ENCODE measurements at places on chromosomes 12 and 14.

DNA sequence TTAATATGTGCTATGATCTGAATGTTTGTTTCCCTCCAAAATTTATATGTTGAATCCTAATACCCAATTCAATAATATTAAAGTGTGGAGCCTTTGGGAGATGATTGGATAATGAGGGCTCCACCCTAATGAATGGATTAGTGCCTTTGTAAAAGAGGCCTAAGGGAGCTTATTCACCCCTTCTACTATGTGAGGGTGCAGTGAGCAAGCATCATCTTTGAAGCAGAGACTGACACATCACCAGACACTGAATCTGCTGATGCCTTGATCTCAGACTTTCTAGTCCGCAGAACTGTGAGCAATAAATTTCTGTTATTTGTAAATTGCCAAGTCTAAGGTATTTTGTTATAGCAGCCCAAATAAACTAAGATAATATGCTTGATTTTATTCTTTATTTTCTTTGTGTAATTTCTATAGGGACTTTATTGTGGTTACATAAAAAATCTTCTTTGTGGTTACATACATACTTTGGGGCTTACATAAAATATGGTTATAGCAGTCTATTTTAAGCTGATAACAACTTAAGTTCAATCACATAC lies 131.1 kb upstream of the SLC38A2 start:
- no peak for DNase-seq

DNA sequence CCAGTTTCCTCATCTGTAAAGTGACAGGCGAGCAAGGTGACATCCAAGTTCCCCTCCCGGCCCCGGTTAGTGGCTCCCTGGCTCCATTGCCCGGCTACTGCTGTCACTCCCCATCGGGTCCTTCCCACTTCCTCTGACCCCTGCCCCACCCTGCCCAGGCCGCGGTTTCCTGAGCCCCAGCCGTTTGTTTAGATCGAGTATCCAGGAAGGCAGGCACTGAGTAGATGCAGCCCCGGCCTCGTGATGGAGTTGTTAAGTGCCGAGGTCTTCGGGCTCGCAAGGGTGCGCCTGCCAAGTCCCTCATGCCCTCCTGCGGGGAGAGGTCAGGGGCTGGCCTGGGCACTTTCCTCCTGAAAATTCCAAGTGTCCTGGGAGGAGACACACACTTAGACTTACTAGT lies 55.4 kb downstream of the TEAD4 start:
- no peak for DNase-seq

- no peak for DNase-seq
Measured at GRCh38 chr12:23888396-23889068, 60.9 kb downstream of the SOX5 start.

DNA sequence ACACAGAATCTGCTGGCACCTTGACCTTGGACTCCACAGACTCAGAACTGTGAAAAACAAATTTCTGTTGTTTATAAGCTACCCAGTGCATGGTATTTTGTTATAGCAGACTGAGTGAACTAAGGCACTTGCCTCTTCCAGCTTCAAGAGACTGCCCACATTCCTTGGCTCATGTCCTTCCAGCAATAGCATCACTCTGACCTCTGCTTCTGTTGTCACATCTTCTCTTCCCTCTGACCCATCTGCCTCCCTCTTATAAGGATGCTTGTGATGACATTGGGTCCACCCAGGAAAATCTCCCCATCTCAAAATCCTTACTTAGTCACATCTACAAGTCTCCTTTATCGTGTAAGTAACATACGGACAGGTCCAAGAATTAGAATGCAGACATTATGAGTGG lies 200.4 kb downstream of the PIK3C2G start:
- DNase-seq: no peak

GRCh38 chr12:126742241-126742641 lies 1524.7 kb upstream of the TMEM132C start:
- DNase-seq: no peak

DNA sequence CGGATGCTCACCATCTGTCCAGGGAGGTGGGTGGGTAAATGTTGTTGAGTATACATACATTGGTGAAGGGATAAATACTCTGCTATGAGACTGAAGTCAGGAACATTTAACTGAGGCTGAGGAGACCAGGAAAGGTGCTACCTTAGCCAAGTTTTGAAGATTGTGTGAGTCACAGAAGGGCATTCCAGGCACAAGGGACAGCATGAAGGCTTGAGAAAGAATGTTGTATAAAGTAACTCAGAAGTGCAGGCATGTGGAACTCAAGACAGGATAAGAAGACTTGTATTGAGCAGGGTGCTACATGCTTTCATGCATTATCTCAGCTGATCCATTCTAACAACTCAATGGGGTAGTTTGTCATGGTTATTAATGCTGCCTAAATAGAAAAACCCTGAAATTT lies 112.7 kb downstream of the IPO8 start:
- no peak for DNase-seq

- no peak for DNase-seq
Measured at GRCh38 chr12:6574576-6575295, 6.6 kb upstream of the NOP2 start.

DNA sequence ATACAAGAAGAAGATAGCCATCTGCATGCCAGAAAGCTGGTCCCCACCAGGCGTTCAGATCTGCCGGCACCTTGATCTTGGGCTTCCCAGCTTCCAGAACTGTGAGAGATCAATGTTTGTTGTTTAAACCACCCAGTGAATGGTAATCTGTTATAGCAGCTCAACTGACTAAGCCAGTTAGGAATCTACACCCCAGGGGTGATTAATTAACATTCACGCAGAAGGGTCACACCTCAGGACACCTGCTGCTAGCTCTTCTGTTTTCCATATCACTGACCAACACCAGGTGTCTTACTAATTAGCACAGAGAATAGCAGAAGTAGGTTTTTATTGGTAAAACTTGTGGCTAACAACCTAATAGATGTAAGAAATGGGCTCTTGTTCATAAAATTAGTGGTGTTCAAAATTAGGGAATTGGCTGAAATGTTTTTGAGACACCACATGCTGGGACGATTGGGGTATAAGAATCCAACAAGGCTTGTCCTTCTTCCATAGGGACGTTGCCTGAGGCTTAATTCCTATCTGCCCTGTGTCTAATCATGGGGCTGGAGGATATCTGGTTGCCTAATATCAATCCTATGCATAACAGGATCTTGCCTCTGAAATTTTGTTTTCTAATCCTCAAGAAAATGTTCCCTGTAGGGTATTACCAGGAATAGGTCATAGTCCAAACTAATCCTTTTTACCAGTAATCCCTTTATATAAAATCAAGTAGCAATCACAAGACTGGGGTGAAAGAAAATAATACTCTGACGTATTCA lies 42.0 kb upstream of the CHST11 start:
- DNase-seq: no peak

DNA sequence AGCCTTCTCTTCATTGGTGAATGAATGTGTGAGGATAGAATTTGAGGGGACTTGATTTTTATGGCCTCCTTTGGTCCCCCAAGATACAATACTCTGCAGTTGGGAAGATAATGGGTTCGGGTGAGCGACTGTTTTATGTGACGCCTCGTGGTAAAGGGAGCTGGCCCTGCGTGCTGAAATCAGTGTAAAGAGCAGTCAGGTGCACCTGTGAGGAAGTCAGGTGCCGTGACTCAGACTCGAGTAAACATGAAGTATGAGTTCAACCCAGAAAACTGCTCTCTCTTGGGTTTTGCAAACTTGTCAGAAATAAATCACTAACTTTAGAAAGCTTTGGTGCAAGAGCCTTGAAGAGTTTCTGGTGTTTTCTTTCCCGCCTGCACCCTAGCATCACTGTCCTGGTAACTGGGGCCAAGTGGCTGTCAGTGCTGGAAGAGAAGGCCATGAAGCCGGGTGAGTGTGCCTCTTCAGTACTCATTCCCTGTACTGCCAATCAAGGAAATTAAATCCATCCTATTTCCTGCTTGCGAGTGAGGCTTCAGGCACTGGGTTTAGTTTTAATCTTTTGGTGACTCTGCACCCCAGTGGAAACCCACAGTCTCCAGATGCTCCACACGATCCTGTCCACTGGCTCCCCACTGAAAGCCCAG lies 59.2 kb downstream of the AACS start:
- DNase-seq: no peak

DNA sequence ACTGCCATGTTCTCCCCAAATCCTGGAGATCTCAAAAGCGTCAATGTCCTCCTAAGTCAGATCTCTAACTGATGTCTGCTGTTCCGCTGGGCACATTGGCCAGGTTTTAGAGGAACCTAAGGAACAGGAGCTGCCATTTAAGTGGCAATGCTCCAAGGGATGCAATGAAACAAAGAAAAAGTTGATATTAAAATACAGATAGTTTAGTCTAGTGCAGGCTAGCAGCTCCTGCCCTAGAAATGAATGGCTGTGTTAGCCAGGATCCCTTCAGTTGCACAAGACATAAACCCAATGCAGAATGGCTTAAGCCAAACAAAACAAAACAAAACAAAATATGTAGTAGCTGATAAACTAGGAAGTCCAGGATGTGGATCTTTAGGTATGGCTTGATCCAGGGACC lies 144.1 kb downstream of the HMGA2 start:
- no peak for DNase-seq

- no peak for DNase-seq
Measured at GRCh38 chr12:70190262-70191010, 52.8 kb upstream of the CNOT2 start.

- DNase-seq: no peak
Measured at GRCh38 chr14:100684154-100684553, 42.5 kb upstream of the DLK1 start.

All from stimulated activated CD8-positive, alpha-beta memory T cell treated with anti-CD3 and anti-CD28 coated beads, Interleukin-4, amount 100 ng/mL, for 4 hours (primary cell).